ENCODE measurements at places on chromosomes 7 and 10.

GRCh38 chr10:116084161-116084560 lies 188.8 kb downstream of the GFRA1 start:
- DNase-seq = no peak

- no peak for DNase-seq
Observed at GRCh38 chr7:130113887-130114286, 43.6 kb downstream of the KLHDC10 start.

DNA sequence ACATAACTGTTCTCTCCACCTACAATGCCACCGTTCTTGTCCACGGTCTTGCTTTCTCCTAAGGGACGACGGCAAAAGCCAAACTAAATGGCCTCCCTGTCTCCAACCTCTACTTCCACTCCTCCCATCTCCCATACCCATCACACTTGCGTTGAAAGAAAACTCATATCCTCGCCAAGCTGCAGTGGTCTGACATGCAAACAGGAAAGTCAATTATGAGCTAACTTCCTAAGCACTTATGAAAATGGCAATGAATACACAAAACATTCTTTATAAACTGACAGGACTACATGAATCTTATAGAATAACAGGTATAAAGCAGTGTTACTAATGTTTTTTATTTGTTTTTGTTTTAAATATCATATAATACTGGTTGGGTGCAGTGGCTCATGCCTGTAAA lies 46.4 kb downstream of the TYW1B start:
- DNase-seq = no peak

GRCh38 chr7:41955893-41956675 lies 253.2 kb upstream of the INHBA start:
- peak; percentile 86 for DNase-seq

DNA sequence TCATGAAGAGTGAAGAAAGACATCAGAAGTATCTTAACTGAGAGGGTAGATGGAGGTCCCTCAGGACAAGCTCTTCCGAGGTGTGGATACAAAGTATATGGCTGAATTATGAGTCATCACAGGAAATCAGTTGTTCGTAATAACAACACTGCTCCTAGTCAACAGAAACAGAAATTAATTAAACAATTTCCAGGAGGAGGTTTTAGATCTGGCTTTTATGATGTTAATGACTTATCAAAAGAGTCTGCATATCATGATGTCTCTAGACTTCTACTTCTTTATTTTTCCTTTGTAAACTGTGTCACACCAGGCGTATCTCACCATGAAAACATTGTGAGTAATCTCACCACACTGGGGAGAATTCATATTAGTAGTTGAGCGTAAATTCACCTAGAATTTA lies 31.2 kb downstream of the OSBPL3 start:
- DNase-seq = no peak

GRCh38 chr7:20388084-20388483 lies 57.4 kb downstream of the ITGB8 start:
- no peak for DNase-seq

DNA sequence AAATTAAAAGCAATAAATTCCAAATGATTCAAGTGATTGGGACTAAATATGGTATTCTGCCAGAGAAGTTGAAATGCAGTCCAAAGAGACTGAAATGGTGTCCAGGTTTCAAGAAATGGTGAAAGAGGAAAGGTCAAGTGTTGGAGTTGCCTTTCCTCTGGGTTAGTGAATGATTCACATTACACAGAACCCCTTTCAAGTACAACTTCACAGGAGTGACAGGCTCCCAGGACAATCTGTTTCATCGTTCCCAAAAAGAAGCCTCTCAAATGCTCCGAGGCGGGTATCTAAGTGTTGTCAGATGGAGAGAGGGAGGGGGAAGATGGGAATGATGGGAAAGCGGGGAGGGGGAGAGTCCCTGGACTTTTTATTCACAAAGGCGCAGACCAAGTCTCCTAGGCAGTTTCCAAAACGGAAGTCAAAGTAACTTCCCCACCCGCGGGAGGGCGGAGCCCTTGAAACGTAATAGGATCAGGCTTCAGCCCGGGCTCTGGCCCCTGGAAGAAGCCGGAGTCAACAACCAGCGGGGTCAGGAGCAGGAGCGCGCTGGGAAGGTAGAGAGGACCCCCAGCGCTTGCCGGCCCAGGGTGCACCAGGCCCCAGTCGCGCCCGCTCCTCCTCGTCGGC lies 754 bp downstream of the SLC25A13 start:
- peak; percentile 69 for DNase-seq

- DNase-seq = no peak
Observed at GRCh38 chr7:76280408-76280807, 22.1 kb upstream of the HSPB1 start.

DNA sequence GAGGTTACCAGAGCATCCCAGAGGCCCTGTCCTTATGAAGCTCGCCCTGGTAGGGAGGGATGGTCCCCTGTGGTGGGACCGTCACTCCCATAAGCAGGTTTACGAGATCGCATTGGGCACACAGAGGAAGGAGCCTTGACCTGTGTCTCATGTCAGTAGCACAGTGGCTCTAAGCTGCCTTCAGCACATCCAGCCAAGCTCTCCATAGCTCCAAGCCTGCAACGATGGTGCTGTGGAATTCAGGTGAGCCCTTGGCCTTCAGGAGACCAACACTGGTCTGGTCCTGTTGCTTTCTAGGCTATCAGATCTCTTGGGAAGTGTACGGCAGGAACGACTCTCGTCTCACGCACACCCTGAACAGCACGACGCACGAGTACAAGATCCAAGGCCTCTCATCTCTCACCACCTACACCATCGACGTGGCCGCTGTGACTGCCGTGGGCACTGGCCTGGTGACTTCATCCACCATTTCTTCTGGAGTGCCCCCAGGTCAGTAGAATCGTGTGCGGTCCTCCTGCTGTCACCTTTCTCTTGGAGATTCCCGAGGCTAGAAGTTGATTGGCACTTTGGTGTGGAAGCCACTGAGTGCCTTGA lies 605.3 kb upstream of the FOXK1 start:
- no peak for DNase-seq

- DNase-seq = no peak
Observed at GRCh38 chr7:150940431-150941102, 37.6 kb downstream of the KCNH2 start.

DNA sequence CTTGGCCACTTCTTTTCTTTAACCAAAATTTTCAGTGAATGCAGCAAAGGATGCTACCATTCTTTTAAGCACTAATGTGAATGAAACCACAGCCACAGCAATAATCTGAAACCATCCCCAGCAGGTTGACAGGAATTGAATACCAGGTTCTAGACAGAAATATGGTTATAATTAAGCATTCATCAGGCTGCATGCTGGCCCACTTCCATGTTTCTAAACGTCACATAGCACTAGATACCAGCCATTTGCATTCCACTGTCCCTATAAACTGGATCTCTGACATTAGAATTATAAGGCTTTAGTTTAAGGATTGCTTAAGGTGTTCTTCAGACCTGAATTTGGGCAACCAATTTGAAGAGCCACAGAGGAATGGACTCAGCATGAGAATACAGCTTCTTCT lies 340.8 kb upstream of the KLF6 start:
- DNase-seq = no peak

- no peak for DNase-seq
Observed at GRCh38 chr7:149720372-149721083, 52.9 kb downstream of the ZNF467 start.

- no peak for DNase-seq
Observed at GRCh38 chr7:22667562-22668239, 59.3 kb upstream of the IL6 start.

GRCh38 chr7:19369182-19369581 lies 224.0 kb upstream of the FERD3L start:
- DNase-seq = no peak

DNA sequence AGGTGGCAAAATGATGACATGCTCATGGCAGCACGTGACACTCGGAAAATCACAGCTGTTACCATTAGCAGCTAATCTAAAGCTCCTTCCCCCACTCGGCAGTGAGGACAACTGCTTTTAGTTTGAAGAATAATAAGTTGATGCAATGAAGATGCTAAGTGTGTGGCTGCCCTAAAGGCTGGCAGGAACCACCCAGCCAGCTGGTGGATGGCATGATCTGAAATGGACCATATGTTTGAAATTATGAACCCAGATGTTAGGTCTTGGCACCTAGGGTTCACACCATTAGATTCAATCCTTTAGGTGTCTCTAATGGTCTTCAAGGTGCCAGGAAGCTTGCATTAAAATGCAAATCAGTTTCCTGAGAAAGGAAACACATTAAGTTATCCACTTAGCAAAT lies 230.1 kb downstream of the WDR11 start:
- DNase-seq = no peak

DNA sequence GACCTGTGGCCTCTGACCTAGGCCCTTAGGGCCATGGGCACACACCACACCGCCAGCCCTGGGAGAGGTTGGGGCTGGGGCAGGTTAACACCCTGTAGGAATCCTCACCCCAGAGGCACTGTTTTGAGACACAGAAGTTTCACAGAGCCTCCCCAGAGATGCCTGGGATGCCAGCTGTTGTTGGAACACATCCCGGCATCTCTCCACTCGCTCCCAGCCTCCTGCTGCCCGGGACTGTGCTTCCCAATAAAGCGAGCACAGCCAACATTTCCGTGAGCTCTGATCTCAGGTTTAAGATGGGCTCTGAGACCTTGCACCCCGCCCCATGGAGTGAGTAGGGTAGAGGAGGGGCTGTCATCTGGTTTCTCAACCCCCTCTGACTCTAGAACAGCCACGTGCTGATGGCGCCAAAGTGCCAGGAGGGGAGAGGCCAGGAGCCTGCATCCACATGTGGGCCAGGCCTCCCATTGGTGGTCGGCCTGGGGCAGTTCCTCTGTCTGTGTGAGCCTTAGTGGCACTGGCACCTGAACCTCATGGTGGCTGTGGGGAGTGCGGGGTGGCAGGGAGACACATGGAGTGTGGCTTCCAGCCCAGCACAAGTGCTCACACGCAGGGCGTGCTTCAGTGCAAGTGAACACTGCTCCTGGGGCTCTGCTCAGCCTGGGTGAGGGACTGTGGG lies 54.7 kb downstream of the RASGEF1A start:
- no peak for DNase-seq

GRCh38 chr10:774223-774622 lies 84.8 kb upstream of the DIP2C start:
- DNase-seq = no peak

DNA sequence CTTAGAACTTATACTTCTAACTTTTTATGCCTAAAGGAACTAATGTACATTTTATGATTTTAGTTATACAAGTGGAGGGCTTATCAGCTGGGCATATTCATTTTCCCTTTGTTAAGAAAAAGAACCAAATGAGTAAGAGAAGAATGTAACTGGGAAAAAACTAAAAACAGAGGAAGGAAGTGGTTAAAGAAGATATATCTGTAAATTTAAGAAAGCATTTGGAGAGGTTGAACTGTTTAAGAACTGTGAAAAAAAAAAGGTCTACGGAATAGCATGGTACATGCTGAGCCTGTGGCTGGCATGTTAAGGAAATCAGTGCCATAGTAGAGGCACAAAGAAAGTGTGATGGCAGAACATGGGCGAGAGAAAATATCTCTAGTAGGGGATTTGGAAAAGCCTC lies 6.2 kb downstream of the MDFIC start:
- no peak for DNase-seq

- no peak for DNase-seq
Observed at GRCh38 chr10:84845628-84846261, 517.4 kb downstream of the CCSER2 start.

- DNase-seq = no peak
Observed at GRCh38 chr10:49527061-49527460, 11.9 kb downstream of the ERCC6 start.

GRCh38 chr10:79149662-79150443 lies 81.1 kb downstream of the ZMIZ1 start:
- no peak for DNase-seq

DNA sequence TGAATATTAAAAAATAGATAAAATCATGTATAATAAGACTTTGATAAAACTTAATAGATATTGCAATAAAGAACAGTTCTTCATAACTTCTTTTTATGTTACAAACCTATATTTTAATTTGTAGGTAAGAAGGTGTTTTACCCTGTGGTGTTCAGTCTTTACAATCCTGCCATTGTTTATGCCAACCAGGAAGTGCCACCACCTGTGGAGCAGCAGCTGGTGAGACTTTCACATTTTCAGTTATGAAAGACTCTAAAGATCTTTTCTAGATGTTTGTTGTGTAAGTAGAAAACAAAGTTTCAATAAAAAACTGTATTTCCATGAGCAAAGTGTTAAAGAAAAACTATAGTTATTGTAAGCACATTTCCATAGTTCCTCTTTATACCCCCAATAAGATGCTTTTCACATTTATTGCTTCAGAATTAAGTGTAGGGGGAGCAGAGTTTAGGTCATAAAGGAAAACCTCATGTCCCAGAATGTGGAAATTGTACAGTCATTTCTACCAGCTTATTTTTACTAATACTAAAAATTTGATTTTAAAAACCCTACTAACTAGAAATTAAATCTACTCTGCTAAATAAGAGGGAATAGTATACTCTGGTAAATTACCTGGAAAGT lies 28.7 kb downstream of the CSGALNACT2 start:
- no peak for DNase-seq

DNA sequence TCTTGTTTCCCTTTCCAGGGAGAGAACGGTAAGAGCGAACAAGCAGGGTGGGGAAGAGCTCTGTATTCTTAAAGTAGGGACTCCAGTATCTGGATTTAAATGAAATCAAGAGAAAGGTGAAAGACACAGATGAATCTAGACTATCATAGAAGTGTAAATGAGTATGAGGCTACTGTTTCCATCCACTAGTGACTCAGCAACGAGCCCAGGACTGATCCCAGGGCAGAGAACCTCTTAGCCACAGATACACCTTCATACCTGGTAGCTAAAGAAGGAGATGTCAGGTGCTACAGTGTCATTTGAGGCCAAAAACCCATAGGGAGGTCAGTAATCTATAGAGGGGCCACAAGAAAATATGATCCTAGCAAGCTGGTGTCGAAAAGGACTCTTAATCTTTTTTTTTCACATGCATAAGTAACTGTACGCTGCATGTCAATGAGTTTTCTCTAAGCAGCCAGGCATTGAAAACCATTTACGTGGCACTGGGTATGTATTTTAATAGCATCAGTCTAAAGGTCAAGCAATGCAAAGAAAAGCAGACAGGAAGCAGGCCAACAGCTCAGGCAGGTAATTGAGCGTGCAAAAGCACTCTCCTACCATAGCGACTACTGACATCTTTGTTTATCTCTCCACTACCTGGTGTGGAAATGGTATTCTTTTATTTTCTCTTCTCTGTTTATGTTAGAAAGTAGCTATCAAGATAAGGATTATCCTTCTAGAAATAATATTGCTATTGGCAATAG lies 91.5 kb upstream of the EGR2 start:
- no peak for DNase-seq

- no peak for DNase-seq
Observed at GRCh38 chr10:100647928-100648327, 97.5 kb upstream of the PAX2 start.

DNA sequence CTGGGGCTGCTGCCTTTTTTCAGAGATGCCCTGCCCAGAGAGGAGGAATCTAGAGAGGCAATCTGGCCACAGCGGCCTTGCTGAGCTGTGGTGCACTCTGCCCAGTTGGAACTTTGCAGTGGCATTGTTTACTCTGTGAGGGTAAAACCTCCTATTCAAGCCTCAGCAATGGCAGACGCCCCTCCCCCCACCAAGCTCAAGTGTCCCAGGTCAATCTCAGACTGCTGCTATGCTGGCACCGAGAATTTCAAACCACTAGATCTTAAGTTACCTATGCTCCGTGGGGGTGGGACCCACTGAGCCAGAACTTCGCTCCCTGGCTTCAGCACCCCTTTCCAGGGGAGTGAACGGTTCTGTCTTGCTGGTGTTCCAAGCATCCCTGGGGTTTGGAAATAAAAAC lies 77.2 kb downstream of the EXOC4 start:
- no peak for DNase-seq

- DNase-seq = no peak
Observed at GRCh38 chr7:983004-983615, at the start of gene CYP2W1. CYP2W1 (plus strand) TSS chr7:983181; CDS start chr7:983212, 31 bp downstream.
